ENCODE measurements at places on chromosomes 2 and 18.

DNA sequence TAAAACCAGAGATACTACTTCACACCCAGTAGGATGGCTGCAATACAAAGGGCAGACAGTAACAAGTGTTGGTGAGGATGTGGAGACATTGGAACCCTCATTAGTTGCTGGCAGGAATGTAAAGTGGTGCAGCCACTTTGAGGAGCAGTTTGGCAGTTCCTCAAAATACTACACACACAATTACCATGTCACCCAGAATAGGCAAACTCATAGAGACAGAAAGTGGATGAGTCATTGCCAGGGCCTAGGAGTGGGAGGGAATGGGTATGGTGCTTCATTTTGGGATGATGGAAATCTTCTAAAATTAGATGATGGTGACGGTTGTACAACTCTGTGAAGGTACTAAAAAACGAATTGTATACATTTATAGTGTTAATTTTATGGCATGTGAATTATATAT, 54.8 kb downstream of the ATP9B start:
- DNase-seq = peak; percentile 25

- no peak for DNase-seq
Observed at GRCh38 chr2:126756125-126756524, 100.2 kb downstream of the GYPC start.

GRCh38 chr2:238418196-238418998, 8.3 kb upstream of the ASB1 start:
- DNase-seq = no peak

DNA sequence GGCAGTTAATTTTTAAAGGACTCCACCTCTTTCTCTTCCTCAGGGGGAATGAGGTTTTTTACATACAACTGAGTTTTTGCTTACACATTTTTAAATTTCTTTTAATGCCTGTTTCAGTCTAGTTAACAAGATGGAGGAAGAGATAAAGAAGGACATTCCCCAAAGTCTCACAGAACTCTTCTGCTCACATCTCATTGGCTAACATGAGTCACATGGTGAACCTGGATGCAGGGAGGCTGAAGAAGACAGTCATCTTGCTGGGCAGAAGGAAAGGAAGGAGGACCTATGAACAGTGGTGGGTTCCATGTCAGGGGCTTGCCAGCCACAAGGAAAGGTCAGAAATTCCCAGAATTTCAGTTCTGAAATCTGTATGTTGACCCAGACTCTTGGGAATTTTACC, 10.4 kb upstream of the ST8SIA5 start:
- no peak for DNase-seq

DNA sequence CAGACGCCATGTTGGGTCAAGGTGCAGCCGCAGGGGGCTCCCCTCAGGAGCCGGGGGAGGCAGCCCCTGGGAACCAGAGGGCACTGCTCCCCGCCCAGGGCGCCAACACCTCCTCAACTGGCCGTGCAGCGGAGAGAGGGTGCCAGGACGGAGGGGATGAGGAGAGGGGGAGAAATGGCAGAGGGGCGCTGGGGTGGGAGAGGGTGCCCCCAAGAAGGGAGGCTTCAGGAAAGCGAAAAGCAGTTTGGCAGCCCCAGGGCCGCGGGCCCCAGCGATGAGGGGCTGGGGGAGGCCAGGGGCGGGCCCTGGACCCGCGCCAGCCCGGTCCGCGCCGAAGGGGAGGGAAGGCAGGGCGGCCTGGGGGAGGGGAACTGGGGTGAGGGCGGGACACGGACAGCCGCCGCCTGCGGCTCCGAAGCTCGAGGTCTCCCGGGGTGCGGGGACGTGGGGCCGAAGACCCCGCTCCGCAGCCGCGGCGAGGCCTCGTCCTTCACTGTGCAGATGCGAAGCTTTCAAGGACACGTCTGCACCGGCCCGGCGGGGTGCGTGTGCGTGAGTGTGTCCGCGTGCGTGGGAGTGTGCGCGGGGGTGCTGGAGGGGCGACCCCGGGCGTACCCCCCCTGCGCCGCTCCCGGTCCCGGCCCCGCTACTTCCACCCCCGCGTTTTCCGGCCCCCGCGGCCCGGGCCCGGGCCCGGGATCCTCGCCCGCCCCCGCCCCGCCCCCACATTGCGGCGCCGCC, 1.4 kb downstream of the DNMT3A start:
- no peak for DNase-seq

DNA sequence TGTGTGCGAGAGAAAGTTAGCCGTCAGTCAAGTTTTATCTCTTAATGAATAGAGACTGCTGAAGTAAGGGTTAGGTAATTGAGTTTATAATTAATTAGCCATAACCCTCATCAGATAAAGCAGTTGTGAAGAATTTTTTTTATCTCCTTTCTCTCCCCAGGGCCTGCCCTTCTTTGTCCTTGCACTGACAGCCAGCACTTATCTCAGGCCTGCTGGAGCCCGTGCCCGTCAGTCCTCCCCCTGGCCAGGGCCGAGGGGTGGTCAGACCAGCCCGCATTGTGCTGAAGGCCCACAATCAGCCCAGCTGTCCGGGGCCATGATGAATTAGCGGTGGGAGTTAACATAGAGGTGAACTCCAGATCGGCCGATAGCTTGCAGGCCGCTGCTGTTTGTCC, 315.7 kb downstream of the GBX2 start:
- DNase-seq = no peak

- DNase-seq = no peak
Observed at GRCh38 chr2:196322973-196323810, 151.8 kb upstream of the STK17B start.

DNA sequence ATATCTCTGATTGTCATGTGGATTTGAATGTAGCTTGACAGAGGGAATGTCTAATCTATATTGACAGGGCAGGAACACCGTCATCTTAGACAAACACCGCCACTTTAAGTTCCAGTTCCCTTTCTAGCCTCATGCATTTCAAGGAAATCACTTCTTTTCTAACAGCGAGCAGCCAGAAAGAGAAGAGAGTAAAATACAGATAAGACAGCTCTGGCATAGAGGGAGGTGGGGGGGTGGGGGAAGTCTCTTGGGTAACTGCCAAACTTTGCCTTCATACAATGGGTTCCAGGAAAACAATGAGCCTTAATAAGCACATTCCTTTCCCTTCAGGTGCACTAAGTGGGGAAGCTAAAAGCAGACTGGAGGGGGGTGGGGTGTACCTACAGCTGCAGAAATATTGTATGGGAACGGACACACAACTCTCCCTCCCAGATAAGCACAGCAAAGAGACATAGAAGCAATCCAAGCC, 37.2 kb downstream of the CASP10 start:
- peak; percentile 90 for DNase-seq

DNA sequence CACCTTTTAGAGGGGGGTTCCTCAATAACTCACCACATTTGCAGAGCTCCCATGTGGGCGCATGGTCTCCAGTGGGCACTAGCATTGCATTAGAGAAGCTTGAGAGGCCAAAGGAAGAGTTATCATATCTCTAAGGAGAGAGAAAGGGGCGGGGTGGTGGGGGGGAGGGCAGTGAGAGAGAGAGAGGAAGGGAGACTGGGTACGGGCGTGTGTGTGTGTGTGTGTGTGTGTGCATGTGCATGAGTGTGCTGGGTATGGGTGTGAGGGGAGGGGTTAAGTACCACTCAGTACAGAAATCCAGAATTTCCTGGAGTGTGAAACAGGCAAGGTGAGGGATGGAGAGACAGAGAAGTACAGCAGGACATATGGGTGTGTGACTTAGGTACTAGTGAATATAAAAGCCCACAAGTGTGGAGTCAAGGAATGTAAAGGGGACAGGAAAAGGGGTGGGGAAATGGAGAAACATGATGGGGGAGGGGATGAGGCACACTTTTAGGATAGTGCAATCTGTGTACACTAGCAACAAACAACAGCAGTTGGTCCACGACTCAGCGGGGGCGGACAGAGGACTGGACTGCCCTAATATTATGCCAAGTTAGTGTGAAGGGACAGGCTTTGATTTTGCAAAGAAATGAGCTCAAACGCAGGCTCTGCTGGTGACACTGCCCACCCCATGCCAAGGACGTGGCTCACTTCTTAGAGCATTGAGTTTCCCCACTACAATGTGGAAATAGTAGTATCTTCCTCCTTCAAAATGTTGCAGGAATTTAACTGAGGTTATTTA, 91.3 kb downstream of the SPRED2 start:
- DNase-seq = no peak

GRCh38 chr2:36915627-36916026, 50.7 kb downstream of the STRN start:
- DNase-seq = peak; percentile 64

DNA sequence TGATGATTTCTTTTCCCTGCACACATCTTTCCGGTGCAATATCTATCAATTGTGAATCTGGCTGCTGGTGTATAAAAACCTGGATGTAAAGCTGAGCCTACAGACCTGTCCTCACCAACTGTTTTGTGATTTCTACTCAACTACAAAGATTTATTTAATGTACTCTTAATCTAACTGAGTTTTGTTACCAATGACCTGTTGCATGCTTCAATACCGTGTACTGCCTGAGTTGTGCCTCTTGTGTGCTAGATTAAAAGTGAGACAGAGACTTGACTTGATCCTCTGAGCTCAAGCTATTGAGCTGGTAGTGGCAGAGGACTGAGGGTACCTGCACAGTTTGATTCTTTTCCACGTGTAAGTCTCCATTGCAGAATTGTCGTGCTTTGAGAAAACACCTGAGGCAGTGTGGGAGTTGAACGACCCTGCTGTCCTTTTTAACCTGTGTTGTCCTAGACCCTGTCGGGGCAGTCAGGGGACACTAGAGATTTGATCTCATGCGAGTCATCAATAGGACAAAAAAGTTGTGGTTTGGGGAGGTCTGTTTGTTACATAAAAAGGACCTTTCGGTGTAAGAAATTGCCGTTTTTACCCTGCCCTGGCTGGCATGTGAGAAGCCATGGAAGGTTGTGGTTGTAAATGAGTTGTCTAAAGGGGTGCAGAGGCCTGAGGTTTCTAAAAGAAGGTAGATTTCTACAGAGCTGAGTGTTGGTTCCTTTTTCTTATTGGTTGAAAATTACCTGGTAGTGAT, 231.3 kb downstream of the ALPK2 start:
- DNase-seq = no peak

DNA sequence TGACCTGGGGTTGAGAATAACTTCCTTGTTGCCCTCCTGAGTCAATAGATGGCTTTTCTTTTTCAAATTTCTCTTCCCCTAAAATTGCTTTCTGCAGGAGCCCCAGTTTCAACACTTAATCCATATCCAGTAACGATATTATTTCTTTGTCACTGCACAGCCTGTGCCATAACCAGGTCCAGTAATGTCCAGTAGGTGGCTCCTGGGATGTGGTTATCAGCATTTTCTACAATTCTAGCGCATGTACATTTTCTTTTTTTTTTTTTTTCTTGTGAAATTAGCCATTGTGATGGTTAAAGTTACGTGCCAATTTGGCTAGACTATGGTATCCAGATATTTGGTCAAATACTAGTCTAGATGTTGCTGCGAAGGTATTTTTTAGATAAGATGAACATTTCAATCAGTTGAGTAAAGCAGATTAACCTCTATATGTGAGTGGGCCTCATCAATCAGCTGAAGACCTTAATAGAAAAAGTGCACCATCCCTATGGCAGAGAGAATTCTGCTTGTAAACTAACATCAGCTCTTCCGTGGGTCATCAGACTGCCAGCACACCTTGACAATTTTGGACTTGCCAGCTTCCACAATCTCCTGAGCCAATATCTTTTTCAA, 72.9 kb upstream of the SCG2 start:
- DNase-seq = peak; percentile 8

- no peak for DNase-seq
Observed at GRCh38 chr2:193869564-193869963, 1674.8 kb upstream of the TMEFF2 start.

DNA sequence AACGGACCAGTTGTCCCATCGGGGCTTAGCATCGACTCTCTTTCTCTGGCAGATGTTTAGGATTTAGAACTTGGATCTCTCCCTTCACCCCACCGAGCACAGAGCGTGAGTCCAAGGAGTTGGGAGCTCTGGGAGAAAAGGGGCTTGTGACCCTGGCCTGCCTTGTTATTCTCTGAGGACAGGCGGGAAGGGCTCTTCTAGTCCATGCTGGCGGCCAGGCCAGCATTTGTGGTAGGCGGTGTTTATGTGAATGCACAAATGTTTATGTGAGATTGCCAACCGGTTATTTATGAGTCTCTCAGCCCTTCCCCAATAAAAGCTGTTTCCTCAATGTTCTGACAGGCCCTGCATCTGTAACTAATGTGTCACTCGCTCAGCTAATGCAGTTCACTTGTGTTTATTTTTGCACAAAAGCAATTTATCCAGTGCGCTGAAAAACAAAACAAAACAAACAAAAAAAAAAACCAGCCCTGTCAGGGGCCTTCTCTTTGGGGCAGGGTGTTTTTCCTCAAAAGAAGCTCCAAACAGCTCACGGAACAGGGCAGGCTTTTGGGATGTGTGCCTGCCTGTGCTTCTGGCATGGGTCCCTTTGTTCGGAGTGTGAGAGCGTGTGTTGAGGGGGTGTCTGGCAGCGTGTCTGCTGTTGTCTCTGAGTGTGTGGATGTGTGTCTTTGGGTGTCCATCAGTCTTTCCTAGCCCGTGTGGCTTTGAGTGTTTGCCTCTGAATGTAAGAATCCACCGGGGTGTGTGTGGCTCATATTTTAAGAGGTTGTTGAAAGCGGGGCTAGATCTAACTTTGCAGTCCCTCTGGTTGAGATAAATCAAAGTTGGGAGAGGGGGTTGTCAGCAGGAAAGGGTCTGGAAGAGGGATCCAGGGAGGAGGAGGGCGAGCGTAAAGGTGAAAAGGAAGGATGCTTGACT, 52.8 kb upstream of the HAAO start:
- no peak for DNase-seq

- DNase-seq = no peak
Observed at GRCh38 chr2:179946810-179947615, 60.1 kb downstream of the CWC22 start.

DNA sequence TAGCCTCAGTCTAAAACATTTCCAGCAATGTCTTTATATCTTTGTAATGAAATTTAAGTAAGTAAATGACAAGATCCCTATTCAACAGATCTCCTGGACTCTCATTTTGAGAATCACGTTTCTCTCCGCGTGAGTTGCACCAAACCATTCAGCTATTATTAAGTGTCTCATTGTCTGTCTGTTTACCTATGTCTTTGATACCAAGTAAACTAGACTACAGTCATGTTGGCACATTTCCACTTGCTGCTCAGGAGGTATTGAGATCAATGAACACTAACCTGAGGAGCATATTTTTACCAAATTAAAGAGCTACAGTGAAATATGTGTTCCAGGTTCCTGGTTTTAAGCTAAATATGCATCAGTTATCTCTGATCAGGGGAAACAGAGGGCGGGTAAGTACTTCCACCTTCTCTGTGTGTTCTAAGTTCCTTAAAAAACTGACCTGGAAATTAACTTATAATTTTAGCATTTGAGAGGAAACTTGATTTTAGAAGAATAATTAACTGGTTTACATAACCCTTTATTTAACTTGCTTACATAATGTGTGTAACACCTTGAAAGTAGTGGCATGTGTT, 125.8 kb downstream of the OSBPL6 start:
- peak; percentile 51 for DNase-seq

DNA sequence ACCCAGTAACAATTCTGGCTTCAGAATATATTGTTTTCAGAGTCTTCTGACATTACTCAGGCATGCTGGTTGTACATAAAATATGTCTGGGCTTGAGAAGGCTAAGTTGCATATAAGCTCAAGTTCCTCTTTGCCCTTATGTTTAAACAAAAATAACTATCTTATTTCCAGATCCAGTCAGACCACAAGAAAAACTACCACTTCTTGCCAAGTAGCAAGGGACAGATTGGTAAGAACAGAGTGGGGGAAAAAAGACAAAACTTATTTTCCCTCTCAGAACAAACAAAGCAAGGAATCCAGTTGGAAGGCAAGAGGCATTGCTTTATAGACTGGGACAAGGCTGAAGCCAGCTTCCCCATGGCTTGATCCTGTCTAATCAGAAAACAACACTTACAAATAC, 1036.7 kb upstream of the CELF4 start:
- DNase-seq = no peak

GRCh38 chr2:100831158-100831750, 11.3 kb downstream of the NPAS2 start:
- DNase-seq = no peak

GRCh38 chr18:62384068-62384467, 59.0 kb downstream of the TNFRSF11A start:
- DNase-seq = no peak
